ENCODE measurements at places on chromosomes 3 and 15.

GRCh38 chr3:102182162-102182561 lies 252.7 kb upstream of the ZPLD1 start:
- DNase-seq = no peak

DNA sequence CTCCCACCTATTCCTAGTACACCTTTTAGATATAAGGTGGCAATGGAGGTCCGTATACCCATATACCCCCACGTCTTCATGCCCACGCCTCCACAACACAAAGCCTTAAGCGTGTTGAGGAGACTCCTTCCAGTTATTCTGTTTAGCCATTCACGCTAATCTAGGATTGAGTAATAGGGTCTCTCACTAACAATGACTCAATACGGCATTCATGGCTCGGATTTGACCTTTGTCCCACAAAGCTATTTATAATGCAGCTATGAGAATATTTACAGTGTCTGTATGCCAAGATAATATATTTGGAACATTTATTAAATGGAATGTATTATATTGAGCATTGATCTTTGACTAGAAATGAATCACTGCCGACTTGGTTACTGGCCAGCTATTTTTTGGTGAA lies 215.8 kb downstream of the KCNH8 start:
- DNase-seq = no peak

- no peak for DNase-seq
Observed at GRCh38 chr3:55661571-55661970, 174.5 kb upstream of the WNT5A start.

GRCh38 chr15:25796395-25796794 lies 66.7 kb downstream of the ATP10A start:
- DNase-seq = no peak

- DNase-seq = no peak
Observed at GRCh38 chr3:128286691-128287090, 133.4 kb downstream of the EEFSEC start.

DNA sequence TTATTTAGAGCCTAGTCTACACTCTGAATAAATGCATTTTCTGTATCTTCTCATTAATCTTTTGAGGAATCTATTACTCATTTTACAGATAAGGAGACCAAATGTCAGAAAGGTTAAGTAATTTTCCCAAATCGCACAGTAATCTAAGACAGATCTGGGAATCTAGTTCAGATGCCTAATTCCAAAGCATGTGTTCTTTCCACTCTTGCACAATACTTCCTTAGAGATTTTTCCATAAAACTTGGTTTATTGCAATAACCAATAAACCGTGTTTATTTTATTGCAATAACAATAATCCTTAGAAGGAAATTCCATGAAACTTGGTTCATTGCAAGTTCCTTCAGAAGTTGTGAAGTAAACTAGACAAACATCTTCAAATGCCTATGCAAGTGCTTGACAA lies 17.4 kb upstream of the COL8A1 start:
- DNase-seq = no peak

- DNase-seq = no peak
Observed at GRCh38 chr3:129116482-129116946, 5.1 kb downstream of the RAB43 start.
